ENCODE measurements at places on chromosomes 4 and X.
A peak's percentile ranks its signal among the peaks of the same experiment; 100 is the strongest.

- DNase-seq = no peak
Observed at GRCh38 chrX:14232688-14233087, 203.0 kb upstream of the GEMIN8 start.

DNA sequence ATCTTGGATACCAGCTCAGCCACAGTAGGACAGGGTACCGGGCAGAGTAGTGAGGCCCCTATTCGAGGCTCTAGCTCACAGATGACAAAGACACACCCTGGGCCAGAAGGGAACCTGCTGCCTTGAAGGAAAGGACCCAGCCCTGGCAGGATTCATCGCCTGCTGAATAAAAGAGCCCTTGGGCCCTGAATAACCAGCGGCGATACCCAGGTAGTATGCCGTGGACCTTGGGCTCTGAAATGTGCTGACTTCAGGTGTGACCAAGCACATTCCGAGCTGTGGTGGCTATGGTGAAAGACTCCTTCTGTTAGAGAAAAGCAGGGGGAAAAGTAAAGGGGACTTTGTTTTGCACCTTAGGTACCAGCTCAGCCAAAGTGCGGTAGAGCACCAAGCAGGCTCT lies 14.6 kb downstream of the MED14 start:
- DNase-seq = no peak

DNA sequence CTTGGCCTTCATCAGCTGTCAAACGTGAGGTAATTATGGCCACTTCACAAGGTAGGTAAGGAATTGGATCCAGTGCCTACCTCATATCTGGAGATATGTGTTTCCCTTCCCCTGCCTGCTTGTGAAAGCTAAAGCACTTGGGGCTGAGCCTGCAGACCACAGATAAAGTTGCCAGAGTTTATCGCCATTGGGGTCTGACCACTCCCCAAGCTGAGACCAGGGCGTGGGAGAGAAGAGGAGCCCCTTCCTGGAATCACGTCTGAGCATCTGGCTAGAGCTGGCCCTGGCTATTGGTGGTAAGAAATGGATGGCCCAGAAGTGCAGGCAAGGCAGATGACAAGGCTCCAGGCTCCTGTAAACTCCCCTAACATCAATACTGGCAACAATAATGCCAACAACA lies 2.7 kb downstream of the ALAS2 start:
- no peak for DNase-seq

DNA sequence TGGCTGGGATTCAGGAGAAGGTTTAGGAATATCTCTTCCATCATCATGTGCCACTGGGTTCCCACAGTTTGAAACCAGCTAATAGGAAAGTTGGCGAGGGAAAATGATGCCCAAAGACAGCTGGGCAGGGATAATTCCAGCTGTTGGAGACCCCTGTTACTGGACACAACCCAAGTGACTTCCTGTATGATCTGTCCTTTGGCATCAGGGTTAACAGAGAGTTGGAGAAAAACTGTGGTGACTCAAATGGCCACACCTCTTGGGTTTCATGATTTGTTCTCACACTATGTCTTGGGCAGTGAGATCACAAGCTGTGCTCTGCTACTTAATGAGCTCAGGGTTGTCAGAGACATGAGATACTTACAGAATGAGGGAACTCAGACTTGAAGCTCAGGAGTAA lies 3.8 kb downstream of the FGF16 start:
- peak; percentile 19 for DNase-seq

- no peak for DNase-seq
Observed at GRCh38 chr4:17029964-17030363, 131.5 kb upstream of the LDB2 start.

DNA sequence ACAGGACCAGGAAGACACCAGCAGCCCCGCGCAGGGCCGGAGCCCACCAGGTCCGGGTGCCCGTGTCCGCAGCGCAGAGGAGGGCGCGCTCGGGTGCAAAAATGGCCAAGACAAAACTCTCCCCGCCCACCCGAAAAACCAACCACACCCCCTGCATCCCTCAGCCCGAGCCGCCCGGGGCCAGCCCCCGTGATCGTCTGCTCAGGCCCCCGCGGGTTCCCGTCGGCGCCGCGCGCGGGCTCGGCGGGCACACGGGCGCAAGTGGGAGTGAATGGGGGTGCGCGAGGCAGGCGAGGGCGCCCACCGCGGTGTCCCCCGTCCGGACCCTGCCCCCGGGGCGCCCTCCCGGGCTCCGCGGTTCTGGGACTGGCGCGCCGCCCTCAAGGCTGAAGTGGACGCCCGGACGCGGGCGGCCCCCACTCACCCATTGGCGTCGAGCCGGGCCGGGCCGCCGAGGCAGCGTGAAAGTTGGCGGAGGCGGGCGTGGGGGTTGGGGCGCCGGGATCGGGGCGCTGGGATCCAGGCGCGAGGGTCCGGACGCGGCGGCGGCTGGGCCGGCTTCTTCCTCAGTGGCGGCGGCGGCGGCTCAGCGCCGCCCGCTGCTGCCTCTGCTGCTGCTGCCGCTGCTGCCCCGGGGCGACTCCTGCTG lies 393 bp downstream of the SH3KBP1 start:
- DNase-seq = no peak

DNA sequence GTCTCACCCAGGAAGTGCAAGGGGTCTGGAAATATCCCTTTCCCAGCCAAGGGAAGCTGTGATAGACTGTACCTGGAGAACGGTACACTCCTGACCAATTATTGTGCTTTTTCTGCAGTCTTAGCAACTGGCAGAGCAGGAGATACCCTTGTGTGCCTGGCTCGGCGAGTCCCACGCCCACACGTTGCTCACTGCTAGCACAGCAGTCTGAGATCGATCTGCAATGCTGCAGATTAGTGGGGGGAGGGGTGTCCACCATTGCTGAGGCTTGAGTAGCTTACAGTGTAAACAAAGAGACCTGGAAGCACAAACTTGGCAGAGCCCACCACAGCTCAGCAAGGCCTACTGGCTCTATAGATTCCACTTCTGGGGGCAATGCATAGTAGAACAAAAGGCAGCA lies 138.5 kb downstream of the CHRDL1 start:
- no peak for DNase-seq

- DNase-seq = no peak
Observed at GRCh38 chrX:32141841-32142240, 1069.5 kb downstream of the DMD start.

GRCh38 chr4:52911684-52912294 lies 49.7 kb downstream of the RASL11B start:
- peak; percentile 55 for DNase-seq

- peak; percentile 80 for DNase-seq
Observed at GRCh38 chr4:20532871-20533870, 167.1 kb upstream of the PACRGL start.

- DNase-seq = no peak
Observed at GRCh38 chrX:10165580-10166247, 8.9 kb downstream of the CLCN4 start.

- no peak for DNase-seq
Observed at GRCh38 chr4:175827516-175827915, 15.5 kb upstream of the GPM6A start.

DNA sequence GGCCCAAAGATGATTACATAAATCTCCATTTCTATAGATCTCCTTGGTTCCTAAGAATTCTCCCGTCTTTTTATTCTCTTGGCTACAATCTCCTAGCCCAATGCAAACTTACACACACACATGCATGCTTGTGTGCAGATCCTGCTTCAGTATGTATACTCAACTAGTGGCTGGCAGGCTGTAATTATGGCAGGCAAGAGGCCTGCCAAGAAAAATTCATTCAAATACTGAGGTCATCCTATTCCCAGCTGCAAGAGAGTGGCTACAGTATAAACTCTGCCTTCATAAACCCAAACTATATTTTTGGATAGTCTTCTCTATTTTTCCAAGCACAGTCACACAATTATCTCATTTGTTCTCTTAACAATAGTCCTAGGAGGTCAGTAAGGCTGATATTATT lies 95.2 kb downstream of the SHROOM4 start:
- DNase-seq = peak; percentile 37

GRCh38 chrX:25754399-25754798 lies 383.7 kb upstream of the MAGEB18 start:
- no peak for DNase-seq

- no peak for DNase-seq
Observed at GRCh38 chr4:186205156-186205555, 13.8 kb downstream of the CYP4V2 start.

GRCh38 chr4:88672987-88673386 lies 24.6 kb downstream of the NAP1L5 start:
- peak; percentile 34 for DNase-seq

GRCh38 chr4:54999003-54999402 lies 126.4 kb downstream of the KDR start:
- peak; percentile 5 for DNase-seq

DNA sequence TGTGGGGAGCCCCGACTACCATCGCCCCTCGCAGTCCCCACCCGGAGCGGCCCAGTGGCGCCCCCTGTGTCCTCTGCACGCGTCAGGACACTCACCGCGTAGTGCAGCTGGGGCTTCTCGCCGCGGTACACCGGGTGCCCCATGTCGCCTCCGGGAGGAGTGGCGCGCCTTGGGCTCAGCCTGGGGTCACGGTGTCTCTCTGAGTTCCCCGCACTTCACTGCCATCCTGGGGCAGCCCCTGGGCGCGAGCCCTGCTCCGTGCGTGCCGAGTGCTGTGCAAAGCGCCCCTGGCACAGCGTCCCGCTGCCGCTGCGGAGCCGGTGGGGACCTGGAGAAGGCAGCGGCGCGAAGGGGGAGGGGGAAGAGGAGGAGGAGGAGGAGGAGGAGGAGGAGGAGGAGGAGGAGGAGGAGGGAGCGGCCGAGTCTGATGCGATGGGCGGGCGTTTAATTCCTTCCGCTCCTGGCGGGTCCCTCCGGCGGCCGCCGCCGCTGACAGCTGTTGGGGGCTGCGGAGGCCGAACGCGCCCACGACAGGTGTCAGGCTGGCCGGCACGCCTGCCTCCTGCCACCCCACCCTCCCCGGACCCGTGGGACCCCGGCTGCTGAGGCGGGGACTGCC lies 134.3 kb downstream of the AMELX start:
- no peak for DNase-seq

DNA sequence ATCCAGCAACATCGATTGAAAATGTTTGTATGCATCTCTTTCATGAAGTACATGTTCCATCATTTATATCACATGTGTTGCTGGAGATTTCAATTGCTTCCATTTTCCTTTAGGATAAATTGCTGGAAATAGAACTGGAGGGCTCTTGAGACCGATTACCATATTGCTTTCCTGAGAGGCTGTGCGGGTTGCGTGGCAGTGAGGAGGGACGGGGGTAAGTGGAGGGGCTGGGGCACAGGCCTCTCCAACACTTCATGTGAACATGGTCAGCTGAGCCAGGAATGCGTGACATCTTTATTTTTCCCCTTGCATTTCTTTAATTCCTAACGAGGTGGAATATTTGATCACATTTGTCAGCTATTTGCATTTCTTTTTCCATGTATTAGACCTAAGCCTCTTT lies 144.6 kb downstream of the TBL1X start:
- DNase-seq = no peak
